ENCODE measurements at places on chromosomes 6 and 20.

DNA sequence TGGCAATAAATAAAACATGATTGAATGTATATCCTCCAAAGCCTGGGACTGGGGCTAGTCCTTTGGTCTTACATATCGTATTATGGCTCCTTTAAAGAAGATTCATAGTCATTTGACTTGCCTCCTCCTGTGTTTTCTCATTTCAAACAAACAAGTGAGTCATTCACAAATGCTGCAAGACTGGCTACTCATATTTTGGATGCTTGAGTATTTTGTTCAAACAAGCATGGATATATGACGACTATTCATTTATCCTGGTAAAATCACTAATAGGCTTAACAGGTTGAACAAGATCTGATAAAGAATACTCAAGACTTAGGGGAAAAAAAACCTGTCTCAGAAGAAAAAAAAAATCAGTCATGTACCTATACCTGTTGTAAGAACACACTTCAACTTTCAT, 111.1 kb upstream of the CCDC28A start:
- no peak for DNase-seq

- no peak for DNase-seq
Observed at GRCh38 chr6:149855741-149856140, 8.4 kb downstream of the LRP11 start.

GRCh38 chr6:106252687-106253086, 72.9 kb downstream of the ATG5 start:
- DNase-seq = no peak

DNA sequence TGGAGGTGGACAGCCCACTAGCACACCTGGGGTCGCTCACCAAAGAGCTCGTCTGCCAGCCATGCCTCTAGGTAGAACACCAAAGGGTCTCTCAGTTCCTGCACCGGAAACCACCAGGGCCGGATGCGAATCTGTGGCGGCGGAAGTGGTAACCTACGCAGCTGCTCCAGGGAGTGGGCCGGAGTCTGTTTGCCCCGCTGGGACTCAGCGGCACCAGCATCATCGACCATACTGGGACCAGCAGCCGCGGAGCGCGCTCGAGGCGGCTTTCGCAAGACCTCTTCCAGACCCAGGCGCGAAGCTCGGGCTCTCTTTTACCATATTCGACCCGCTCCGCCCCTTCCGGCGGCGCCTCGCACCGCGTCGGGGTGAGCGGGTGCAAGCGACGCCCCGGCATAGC, at the start of gene OOEP:
OOEP (minus strand) TSS at position 335 of the 400 bp plus-strand sequence; CDS start at position 230, 105 bp downstream.
- no peak for DNase-seq

GRCh38 chr20:38840894-38841470, 35.5 kb downstream of the PPP1R16B start:
- DNase-seq = no peak

- no peak for DNase-seq
Observed at GRCh38 chr6:91149246-91149955, 562.5 kb upstream of the MAP3K7 start.

GRCh38 chr6:39017547-39017880, 31.1 kb upstream of the GLP1R start:
- no peak for DNase-seq

GRCh38 chr6:1178590-1178989, 133.3 kb upstream of the FOXQ1 start:
- DNase-seq = no peak

GRCh38 chr6:55980627-55981211, 105.3 kb upstream of the BMP5 start:
- DNase-seq = no peak

DNA sequence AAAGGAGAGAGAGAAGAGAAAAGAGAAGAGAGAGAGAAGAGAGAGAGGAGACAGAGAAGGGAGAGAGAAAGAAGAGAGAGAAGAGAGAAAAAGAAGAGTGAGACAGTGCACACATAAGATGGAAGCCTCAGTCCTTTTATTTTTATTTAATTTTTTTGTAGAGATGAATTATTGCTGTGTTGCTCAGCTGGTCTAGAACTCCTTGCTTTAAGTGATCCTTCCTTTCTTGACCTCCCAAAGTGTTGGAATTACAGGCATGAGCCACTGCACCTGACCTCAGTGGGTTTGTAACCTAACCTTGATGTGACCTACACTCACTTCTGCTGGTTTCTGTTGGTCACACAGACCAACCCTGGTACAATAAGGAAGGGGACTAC, 6.3 kb upstream of the CD40 start:
- no peak for DNase-seq

GRCh38 chr6:109767961-109768360, 76.9 kb downstream of the FIG4 start:
- no peak for DNase-seq

DNA sequence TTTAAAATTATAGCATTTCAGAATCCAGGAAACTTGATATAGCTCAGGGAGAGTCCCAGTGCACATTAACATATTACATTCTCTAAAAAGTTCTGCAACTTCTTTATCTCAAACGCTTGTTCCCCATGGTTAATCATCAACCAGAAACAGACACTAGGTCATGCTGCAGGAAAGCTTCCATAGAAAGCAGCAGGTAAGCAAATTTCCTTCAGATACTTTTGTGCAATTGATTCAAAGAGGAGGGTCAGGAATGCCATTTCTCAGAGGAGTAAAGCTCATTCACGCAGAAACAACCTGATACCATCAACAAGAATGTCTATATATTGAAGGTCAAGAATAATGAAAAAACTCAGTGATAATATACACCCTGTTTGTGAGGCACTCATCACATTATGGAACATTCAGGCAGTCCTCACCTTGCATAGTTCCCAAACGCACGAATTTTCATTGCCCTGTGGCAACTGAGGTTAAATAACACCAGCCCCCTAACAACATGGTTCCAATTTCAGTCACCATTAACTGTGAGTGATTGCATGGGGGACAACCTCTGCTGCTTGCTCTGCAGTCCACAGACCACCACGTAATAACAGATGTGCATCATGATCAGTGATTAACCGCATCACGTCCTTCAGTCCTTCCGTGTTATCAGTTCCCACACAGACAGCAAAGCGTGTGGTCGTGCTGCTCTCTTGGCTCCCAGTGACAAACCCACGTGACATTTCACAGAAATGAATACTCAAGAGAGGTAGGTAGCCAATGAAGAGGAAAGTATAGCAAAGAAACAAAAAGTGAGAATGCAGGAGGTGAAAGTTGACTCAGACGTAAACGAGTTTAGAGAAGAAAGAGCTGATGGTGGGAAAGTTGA, 95.7 kb downstream of the LY86 start:
- no peak for DNase-seq

DNA sequence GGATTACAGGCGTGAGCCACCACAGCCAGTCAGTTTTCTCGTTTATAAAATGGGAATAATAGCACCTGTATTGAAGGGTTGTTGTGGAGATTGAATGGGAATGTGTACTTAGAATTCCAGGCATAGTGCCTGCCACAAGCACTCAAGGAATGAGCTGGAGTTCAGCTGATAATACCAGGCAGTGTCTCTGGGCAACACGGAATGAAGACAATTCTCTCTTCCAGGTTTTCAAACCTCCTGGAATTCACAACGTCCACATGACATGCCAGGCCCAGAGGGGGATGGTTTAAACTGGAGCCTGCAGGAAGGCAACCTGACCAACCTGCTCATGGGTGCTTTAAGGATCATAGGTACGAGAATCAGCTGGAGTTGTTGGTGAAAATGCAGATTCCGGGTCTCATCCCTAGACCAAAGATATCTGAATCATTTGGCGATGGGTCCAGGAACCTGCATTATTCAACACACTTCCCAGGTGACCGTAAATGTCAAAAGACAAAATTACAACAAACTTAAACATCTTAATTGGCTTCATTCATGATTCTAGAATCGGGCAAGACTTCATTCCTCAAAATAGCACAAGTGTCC, 1.9 kb upstream of the PTPN1 start:
- DNase-seq = no peak

- DNase-seq = no peak
Observed at GRCh38 chr6:154995254-154996015, at the start of gene TIAM2. Gene TIAM2, plus strand, starts transcription at chr6:154995315. Its CDS starts 133,909 bp downstream, at chr6:155129224.

DNA sequence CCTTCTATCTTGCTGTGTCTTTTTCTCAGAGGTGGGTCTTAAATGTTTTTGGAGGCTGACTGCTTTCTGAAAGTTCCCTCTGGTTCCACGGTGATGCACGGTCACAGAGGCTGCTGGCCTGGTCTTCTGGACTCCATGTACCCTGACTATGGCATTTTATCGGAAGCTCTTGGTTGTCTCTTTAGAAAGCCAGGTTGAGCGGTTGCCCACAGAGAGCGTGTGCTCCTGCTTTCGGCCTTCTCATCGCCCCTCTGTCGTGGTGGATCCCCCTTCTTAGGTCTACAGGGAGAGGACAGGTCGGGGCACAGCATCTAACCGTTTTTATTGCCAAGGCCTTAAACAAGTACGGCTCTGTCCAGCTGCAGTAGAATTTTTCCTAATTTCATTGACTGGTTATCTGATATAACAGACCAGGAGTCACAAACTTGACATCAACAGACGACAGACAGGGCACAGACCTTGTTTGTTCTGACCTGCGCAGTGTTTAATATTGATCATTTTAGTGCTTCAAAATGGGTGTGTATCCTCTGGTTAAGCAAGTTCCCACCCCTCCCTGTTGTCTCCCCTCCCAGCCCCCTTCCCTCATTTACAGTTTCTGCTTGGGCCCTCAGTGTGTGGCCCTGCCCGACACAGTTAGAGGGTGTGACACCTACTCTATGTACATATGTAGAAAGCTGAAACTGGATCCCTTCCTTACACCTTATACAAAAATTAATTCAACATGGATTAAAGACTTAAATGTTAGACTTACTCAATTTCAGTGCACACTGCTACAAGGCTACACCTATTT, 24.7 kb downstream of the SYTL3 start:
- DNase-seq = no peak

- DNase-seq = no peak
Observed at GRCh38 chr20:56630086-56630493, 984 bp downstream of the TFAP2C start.

DNA sequence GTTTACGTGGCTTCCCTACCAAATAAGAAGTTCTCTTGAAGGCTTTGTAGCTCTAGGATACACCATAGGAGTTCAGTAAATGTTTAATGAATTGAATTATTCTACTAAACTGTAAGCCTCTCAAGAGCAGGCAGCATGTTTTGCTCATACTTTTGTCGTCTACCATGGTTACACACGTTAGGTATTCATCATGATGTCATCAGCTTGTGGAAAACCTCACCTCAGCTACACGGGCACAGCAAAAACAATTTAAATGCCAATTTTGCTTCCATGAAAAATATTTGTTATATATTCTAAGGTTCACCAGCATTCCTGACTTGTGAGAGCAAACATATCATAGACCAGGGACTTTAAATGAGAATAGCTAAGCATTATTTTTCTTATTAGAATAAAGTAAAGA, 16.7 kb downstream of the NCOA5 start:
- DNase-seq = no peak

- DNase-seq = peak; percentile 92
Observed at GRCh38 chr6:26285143-26286134, 79.6 kb upstream of the BTN3A2 start.

- no peak for DNase-seq
Observed at GRCh38 chr6:37145443-37145842, 24.5 kb upstream of the PIM1 start.

- DNase-seq = no peak
Observed at GRCh38 chr6:14638906-14639761, 521.6 kb downstream of the CD83 start.

DNA sequence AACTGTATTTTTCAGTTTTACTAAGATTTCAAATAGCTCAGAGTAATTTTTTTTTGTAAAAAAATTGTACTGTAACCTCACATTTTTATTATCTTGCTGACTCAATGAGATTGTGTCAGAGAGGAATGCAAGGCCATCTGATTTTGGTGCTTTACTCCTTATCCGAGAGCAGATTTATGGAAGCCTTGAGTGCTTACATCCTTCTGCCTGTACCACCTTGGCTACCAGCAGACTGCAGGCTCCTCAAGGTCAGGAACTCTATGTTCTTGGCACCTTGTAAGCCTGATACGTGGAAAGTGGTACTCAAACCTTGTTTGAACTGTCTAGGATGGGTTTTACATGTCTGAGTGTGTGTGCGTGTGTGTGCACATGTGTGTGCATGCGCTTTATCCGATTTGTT, 80.1 kb upstream of the MLIP start:
- DNase-seq = no peak

DNA sequence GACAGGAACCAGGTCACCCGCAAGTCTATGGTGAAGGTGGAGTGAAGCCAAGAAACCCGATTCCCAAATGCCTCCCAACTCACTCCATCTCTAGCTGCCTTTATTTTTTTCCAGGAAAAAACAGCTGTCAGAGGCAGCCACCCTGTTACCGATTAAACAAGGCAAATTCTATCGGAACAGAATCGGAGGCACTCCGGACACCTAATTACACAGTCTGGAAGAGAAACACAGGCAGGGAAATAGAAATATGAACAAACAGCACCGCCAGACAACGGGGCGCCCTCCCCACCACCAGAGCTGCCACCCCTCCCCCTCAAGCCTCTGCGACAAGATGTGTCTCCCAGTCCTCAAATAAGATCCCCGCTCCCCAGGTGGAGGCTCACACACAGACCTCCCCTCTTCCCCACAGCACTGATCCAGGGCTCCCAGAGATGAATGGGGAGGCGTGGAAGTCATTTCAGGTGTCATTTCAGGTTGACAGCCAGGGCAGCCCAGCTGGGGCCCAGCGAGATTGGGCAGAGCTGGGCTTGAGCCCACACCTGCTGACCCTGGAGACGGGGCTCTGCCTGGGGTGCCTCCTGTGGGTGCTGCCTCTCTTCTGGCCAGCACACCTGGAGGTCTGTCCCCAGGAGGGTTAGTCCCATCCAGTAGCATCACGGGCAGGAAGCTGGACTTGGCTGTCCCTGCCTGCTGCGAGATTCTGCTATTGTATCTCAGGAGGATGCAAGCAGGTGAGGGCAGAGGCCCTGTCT, 19.8 kb upstream of the VSTM2L start:
- no peak for DNase-seq

DNA sequence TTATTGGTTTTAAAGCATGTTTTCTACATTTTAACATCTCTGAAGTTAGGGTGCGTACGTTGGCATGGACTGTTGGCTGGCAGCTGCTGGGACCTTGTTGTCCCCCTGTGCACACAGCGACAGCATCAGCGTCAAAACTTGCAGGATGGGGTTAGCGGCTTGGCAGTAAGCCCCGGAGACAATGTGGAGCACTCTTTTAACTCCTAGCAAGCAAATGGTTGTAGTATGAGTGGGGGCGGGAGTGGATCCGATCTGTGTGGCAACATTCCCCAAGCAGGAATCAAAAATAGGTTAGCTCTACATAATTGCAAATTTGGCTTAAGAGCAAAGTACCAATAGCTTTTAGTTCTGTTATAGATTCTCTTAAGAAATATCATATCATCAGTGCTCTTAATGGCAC, 70.1 kb downstream of the NRN1 start:
- no peak for DNase-seq

DNA sequence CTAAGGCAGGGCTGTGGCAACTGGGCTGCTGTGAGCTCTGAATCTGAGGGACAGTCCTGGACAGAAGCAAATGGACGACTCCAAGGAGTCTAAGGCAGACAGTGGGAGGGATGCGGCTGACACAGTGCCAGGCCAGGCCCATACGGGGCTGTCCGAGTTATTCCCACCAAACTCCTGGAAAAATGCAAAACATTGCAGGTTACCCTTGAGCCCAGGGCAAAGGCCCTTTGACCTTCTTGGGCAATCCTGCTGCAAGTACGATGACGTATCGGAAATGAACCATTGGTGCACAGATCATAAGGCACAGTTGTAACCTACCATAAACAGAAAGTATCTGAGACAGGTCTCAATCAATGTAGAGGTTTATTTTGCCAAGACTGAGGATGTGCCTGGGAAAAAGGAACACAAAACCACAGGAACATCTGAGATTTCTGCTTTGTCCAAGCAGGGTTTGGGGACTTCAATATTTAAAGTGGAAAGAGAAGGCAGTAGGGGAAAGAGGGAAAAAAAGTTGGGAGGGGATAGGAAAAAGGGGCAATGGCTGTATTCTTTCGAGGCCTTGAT, 118.9 kb downstream of the DACT2 start:
- no peak for DNase-seq

Data from T-helper 1 cell (primary cell).